Placental pericyte (primary cell): ENCODE measurements at places on chromosomes 4 and X. TPM values are rescaled to one million over a fixed set of nuclear protein-coding genes. Genes with fewer than 3 reads are reported as not detected.

Gene TMEM31
- not detected in 2 replicates for total RNA-seq

Gene SOD3
- total RNA-seq, result 18.9 and 69.4 TPM in 2 replicates

Gene NUP62CL
- 0.86 TPM in 1 of 2 replicates, not detected in the other for total RNA-seq

Gene ZNF732
- total RNA-seq, result under 0.01 and 0.44 TPM in 2 replicates
